Adrenal gland (tissue), 19 donors: ENCODE measurements at places on chromosomes 6 and 20. TPM values are rescaled to one million over a fixed set of nuclear protein-coding genes. Genes with fewer than 3 reads are reported as not detected.

The ARMC2 gene
- total RNA-seq, result 6.3 TPM

The TRDN gene
- total RNA-seq, result not detected

The ETV7 gene
- 2.3 TPM for total RNA-seq

- no peak overlapping the region for H3K27ac ChIP-seq
- H3K4me3 ChIP-seq, result no peak overlapping the region
- no peaks in the 10 kb centered on the region for H3K4me1 ChIP-seq
- no peaks in the 10 kb centered on the region for H3K27me3 ChIP-seq
- no peak for DNase-seq
- H3K36me3 ChIP-seq, result no peaks in the 10 kb centered on the region
Measured at GRCh38 chr20:9200196-9200595, 131.3 kb downstream of the PLCB4 start.

- no peak overlapping the region for H3K4me3 ChIP-seq
- no peaks in the 10 kb centered on the region for H3K27me3 ChIP-seq
Measured at GRCh38 chr6:31889331-31889972, 8.0 kb downstream of the EHMT2 start.

- no peak overlapping the region for H3K4me3 ChIP-seq
- H3K36me3 ChIP-seq, result no peaks in the 10 kb centered on the region
- H3K27ac ChIP-seq, result no peak overlapping the region
- H3K4me1 ChIP-seq, result no peaks in the 10 kb centered on the region
- H3K27me3 ChIP-seq, result no peaks in the 10 kb centered on the region
Measured at GRCh38 chr6:128848212-128848935, 34.6 kb upstream of the LAMA2 start.

DNA sequence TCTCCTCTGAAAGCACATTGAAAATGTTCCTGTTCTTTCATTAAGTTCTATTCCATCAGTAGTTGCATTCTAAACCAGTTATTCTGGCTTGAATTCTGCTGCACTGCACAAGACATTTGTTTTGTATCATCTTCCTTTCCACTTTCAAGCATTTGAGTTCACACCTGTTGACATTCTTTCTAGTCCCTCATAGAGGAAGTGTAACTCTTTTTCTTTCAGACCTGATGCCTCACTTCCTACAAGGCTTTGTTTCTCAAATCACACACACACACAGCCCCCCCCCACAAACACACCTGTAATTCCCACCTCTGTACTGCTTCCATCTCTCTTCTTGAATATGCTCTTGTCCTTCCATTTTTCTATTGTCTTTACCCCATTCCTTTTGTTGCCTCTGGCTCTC is 50.9 kb downstream of the CCN2 start:
- H3K4me1 ChIP-seq, result no peaks in the 10 kb centered on the region
- H3K4me3 ChIP-seq, result no peak overlapping the region
- DNase-seq, result no peak
- no peaks in the 10 kb centered on the region for H3K27me3 ChIP-seq
- no peaks in the 10 kb centered on the region for H3K36me3 ChIP-seq

DNA sequence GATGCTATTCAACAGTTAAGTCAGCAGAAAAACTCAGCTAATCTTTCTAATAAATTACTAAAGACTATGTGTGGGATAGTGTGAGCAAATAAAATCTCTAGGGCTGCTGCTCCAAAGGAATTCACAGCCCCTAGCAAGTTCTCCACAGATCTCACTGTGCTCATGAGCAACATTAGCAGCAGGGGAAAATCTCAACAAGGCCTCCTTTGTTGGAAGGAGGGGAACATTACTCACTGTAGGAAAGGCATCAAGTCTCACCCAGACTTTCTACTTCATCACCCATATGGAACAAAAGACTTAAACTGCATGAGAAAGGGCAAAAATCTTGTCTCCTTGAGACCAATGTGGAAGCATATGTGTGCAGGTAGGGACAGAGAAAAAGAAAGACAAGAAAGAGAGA is 726.4 kb upstream of the SLC35B3 start:
- no peaks in the 10 kb centered on the region for H3K27me3 ChIP-seq
- H3K4me1 ChIP-seq, result no peaks in the 10 kb centered on the region
- no peaks in the 10 kb centered on the region for H3K36me3 ChIP-seq
- no peak for DNase-seq
- no peak overlapping the region for H3K27ac ChIP-seq

DNA sequence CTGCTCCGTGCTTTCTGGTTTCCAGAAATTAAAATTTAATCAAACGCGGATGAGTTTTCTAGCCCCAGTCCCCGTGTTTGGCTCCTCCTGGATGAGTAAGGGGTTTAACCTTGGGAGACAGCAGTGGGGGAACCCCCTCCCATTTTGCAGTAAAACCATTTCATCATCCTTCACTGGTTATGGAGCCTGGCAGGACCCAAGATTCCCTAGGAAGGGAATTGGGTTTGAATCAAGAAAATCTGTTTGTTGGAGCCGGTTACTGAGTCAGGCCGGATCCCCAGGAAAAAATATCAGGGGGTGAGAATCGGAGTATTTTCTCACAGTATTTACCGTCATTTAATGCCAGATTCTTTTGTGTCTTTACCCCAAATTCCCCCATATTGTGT is 754 bp downstream of the YWHAB start:
- H3K27me3 ChIP-seq, result no peaks in the 10 kb centered on the region
- peaks cover 37% of the 10 kb centered on the region for H3K4me1 ChIP-seq
- peak; percentile 19 for DNase-seq
- no peaks in the 10 kb centered on the region for H3K36me3 ChIP-seq

DNA sequence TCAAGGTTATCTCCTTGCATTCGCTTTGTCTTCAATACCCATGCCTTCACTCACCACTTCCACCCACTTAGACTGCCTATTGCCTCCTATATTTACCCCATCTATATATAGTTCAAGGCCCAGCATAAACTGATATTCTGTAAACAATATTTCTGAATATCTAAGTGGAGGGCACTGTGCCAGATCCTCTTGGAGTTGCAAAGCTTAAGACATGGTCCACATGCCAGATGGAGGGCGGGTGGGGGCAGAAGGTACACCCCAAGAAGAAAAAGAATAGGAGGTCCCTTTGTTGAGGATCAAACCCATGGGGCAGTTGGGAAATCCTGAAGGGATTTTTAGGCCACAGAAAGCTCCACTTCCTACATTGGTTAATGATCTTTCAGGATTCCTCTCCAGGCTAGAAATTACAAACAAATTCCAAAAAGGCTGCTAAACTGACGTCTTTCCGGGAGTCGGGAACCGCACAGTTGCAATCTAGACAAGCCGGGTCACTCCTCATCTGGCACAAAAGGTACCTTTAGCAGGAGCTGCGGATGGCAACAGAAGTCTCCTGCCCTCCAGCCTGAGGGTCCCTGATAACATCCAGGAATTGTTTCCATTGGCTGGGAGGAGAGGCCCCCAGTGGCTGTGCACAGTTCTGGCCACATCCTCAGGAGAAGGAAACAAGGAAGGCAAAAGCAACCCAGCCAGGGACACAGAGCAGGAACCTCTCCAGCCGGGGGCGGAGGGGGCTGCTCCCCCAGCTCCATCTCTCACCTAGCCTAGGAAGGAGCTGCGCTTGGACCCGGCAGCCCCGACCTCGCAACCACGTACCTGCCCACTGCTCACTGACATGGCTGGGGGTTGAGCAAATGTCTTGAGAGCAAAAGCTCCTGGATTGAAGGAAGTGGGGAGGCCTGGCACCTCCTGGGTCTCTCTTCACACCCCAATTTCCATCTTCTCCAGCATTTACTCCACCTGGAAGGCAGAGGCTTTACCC is 5.9 kb upstream of the LPIN3 start:
- no peak for DNase-seq
- no peaks in the 10 kb centered on the region for H3K27me3 ChIP-seq
- peak overlapping the region; percentile 64 for H3K27ac ChIP-seq
- no peaks in the 10 kb centered on the region for H3K36me3 ChIP-seq

DNA sequence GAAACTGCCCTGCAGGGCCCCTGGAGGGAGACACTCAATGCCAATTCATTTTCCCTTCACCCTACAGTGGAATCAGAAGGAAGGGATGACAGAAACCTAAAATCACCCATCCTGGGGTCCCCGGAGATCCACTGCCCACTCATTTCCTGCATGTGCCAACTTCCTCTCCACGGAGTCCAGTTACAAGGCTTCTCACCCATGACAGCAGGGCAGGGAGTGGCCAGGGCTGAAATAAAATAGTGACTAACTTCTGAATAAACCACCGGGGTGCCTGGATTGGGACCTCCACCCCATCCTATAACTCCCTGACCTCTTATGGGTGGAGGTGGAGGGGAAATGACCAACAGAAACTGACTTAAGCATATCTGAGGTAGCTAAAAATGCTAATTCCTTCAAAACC is 362.3 kb downstream of the MAFB start:
- H3K27me3 ChIP-seq, result no peaks in the 10 kb centered on the region
- peak; percentile 18 for DNase-seq
- no peaks in the 10 kb centered on the region for H3K4me1 ChIP-seq
- no peaks in the 10 kb centered on the region for H3K36me3 ChIP-seq
- H3K27ac ChIP-seq, result no peak overlapping the region

DNA sequence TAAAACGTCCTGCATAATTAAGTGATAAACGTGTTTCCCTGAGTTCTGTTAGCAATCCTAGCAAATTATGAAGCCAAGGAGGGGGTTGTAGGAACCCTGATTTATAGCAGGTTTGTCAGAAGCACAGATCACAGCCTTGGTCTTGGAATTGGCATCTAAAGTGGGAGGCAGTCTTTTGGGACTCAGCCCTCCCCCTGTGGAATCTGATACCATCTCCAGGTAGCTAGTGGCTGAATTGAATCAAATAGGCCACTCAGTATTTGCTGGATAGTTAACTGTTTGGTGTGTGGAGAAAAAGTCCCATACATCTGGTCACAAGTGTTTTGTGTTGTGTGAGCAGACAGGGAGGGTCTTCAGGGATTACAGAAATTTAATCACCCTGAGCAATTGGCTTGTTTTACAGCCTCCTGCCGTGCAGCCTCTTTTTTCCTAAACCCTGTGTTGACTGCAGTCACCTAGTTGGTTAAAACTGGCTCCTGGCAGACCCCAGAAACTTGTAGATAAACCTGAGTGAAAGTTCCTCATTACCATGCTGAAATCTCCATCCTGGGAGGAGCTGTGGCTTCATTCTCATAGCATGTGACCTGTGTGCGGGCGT is 19.0 kb upstream of the KIFC1 start:
- H3K27me3 ChIP-seq, result no peaks in the 10 kb centered on the region
- H3K36me3 ChIP-seq, result no peaks in the 10 kb centered on the region
- H3K4me1 ChIP-seq, result peaks cover 25% of the 10 kb centered on the region
- no peak overlapping the region for H3K4me3 ChIP-seq

DNA sequence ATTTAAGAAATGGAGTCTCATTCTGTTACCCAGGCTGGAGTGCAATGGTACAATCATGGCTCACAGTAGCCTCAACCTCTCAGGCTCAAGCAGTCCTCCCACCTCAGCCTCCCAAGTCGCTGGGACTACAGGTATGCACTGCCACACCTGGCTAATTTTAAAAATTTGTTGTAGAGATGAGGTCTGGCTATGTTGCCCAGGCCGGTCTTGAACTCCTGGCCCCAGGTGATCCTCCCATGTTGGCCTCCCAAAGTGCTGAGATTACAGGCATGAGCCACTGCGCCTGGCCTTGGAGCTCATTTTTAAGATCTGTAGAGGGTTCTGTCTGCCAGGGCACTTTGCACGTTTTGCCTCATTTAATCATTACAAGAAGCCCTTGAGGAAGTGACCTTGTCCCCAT is 17.5 kb downstream of the ZC3H12D start:
- peaks cover 7% of the 10 kb centered on the region for H3K4me1 ChIP-seq
- H3K27me3 ChIP-seq, result no peaks in the 10 kb centered on the region
- no peaks in the 10 kb centered on the region for H3K36me3 ChIP-seq
- no peak overlapping the region for H3K27ac ChIP-seq
- no peak for DNase-seq

- peaks cover 38% of the 10 kb centered on the region for H3K4me1 ChIP-seq
- no peak overlapping the region for H3K27ac ChIP-seq
- peaks cover 17% of the 10 kb centered on the region for H3K36me3 ChIP-seq
- no peak overlapping the region for H3K4me3 ChIP-seq
- no peaks in the 10 kb centered on the region for H3K27me3 ChIP-seq
Measured at GRCh38 chr20:63699466-63700198, 3.2 kb downstream of the TNFRSF6B start.

DNA sequence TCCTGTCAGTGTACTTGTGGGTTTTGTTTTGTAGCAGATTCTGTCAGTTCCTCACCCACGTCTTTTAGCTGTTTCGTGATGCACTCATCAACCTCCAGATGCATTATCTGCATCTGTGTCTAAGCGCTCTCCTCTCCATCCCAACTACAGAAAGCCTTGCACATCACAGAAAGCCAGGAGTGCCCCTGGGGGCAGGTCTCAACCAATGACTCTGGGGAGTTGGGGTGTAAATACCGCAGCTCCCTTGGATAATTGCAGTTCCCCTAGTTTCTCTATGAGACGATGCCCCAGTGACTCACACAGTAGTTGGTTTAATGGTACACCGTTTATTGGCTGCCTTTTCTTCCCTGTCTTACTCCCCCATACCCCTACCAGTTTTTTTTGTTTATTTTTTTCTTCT is 158.1 kb downstream of the SOX4 start:
- H3K36me3 ChIP-seq, result no peaks in the 10 kb centered on the region
- no peak for DNase-seq
- no peaks in the 10 kb centered on the region for H3K27me3 ChIP-seq
- no peak overlapping the region for H3K4me3 ChIP-seq

DNA sequence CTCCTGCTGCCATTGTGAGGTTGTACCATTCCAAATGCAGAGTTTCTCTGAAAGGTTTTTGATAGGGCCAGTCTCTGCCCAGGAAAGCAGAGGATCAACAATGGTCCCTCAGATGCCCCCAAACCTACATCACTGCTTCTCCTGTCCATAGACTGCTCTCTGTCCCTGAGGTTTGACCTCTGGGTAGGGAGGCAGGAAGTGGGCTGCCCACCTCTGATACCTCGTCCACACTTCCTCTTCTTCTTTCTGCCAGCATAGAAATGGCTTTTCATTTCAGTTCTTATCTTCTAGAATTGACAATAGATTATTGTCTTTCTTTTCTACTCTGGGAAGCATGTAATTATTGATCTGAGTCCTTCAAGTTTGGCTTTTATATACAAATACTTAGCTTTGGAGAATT is 170.6 kb downstream of the TRMT11 start:
- no peaks in the 10 kb centered on the region for H3K27me3 ChIP-seq
- DNase-seq, result no peak
- H3K36me3 ChIP-seq, result no peaks in the 10 kb centered on the region
- no peak overlapping the region for H3K27ac ChIP-seq
